Stimulated activated CD4-positive, alpha-beta T cell treated with anti-CD3 and anti-CD28 coated beads, Interleukin-4, amount 100 ng/mL, for 48 hours (primary cell): ENCODE measurements at places on chromosomes 5 and 9.

- no peak for DNase-seq
Observed at GRCh38 chr9:137268538-137269201, 8.9 kb upstream of the TOR4A start.

DNA sequence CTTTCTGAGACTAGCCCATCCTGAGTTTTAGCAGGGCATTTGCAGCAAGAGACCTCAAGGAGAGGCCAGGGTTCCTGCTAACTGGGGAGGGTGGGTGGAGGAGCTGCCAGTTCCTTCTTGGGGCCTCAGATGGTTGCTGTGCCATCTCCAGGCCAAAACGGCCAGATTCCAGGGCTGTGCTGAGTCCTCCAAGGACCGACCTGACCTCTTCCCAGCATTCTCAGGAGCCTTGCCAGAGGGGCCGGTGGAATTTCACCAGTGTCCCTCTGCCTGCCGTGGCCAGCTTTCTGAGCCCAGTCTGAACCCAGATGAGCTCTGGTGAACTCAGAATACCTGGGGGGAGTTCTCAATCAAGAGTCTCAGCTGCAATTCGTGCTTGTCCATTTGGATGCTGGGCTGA is 54.3 kb downstream of the TSTD2 start:
- DNase-seq, result no peak

GRCh38 chr5:150651924-150652671 is 9.0 kb upstream of the MYOZ3 start:
- no peak for DNase-seq

DNA sequence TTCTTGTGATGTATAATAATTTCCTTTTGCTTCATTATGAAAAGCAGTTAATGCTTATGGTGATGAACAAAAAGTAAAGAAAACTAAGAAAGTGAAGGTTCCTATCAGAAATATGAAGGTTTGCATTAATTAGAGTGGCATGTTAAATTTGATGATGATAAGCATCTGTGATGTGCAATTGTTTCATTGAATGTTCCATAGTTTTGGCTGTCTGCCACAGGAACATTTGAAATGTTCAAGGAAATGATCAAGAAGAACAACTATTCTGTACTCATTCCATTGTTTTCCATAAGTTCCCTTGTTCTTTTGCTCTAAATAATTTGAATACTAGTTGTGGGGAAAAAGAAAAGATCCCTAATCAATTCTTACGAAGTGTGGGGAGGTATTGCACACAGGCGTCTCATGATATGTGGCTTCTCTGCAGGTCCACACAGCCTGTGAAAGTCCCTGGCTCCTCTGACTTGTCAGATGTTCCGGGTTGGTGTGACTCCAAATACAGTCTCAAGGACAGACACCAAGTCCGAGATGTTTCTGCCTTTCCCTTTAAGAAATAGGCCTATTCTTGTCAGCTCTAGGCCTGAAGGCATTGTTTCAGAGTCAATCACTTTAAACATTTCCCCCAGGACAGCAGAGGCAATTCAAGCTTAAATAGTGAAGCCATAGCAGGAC is 152.6 kb upstream of the MAST4 start:
- no peak for DNase-seq

- no peak for DNase-seq
Observed at GRCh38 chr9:114021578-114021977, 56.5 kb downstream of the AMBP start.

- no peak for DNase-seq
Observed at GRCh38 chr5:133399247-133399891, 213.0 kb downstream of the FSTL4 start.

DNA sequence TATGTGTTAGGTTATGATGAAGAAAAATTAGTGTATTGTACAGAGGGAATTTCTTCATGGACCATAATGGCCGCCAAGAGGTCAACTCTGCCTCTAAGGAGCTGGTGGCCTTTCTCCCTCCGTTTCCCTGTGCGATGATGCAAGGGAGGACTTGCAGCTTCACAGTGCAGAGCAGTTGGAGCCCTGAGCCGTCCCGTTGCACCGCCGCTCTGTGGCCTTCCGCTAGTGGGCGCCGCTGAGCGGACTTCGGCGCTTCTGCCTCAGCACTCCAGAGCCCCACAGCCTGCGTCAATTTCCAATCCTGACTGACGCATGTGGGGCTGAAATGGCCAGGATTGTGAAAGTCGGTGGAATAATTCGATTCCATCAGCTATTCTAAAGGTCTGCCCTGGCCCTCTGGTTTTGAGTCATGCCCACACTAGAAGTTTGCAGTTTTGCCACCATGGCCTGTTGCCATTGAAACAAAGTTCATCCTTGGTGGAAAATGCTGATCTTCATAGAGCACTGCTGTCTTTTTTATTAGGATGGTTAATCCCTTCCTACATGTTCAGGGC is 22.7 kb upstream of the LECT2 start:
- peak; percentile 47 for DNase-seq

GRCh38 chr5:172417983-172418630 is 36.2 kb downstream of the SH3PXD2B start:
- DNase-seq, result no peak

GRCh38 chr9:18566121-18566520 is 92.2 kb downstream of the ADAMTSL1 start:
- DNase-seq, result no peak

- DNase-seq, result no peak
Observed at GRCh38 chr9:79799691-79800335, 228.0 kb downstream of the TLE4 start.

- no peak for DNase-seq
Observed at GRCh38 chr5:135826994-135827671, 7.3 kb upstream of the SLC25A48 start.

- DNase-seq, result no peak
Observed at GRCh38 chr5:173577166-173577565, 39.3 kb downstream of the BOD1 start.

DNA sequence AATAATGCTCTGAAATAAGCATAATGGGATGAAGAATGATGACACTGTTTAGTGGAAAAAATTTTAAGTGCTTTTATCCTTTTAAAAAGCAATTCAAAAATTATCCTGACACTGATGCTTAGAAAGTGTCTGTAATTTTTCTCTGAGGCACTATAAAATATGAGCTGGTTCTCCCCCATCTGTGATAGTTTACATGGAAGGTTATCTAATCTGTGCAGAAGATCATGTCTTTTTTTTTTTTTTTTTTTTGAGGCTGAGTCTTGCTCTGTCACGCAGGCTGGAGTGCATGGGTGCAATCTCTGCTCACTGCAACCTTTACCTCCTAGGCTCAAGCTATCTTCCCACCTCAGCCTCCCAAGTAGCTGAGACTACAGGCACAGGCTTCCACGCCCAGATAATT is 15.2 kb upstream of the TAF11L2 start:
- no peak for DNase-seq

GRCh38 chr9:22279636-22280035 is 167.0 kb upstream of the DMRTA1 start:
- no peak for DNase-seq

DNA sequence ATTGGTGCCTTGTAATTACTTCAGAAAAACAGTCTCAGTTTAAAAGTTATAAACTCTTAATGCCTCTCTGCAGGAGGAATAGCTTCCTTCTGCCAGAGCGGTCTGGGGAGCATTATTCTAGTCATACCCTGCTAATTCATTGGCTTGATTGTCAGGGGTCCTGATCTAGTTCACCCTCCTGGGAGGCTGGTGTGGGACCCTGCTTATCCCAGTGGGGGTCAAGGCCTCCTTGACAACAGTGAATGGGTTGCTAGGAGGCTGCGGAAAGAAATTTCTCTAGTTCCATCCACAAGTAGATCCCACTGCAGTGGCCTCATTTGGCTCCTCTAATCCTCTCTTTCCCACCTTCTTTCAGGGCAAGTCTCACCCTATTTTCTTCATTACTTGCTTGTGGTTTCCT is 105.7 kb downstream of the TMC1 start:
- DNase-seq, result no peak
